ENCODE measurements at places on chromosomes 11 and 22.

GRCh38 chr11:102288725-102289083 is 28.6 kb upstream of the BIRC3 start:
- DNase-seq = no peak

- DNase-seq = no peak
Measured at GRCh38 chr11:61120706-61121191, 18.5 kb downstream of the CD5 start.

DNA sequence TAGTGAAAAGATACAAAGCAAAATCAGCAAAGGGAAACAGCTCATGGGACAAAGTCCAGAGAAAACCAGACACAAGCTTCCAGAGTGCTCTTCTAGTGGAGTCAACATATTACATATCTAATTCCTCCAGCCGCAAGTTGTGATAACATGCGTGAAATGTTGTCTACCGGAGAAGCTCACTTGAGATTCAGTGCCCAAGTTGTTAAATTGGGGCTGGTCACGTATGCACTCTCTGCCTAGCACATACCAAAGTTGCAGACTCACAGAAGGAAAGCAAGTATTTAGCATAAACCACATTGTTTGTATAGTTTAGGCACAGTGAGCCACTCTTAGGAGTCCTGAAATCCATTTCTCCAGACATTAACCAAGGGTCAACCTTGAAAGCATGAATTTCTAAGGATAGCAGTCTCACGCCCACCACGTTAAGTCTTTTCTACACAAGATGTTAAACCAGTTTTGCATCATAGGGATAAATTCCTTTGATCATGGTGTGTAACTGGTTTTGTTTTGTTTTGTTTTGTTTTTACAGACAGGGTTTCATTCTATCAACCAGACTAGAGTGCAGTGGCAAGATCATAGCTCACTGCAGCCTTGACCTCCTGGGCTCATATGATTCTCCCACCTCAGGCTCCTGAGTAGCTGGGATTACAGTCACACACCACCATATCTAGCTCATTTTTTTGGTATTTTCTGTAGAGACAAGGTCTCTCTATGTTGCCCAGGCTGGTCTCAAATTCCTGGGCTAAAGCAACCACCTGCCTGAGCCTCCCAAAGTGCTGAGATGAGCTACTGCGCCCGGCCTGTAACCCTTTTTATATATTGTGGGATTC is 39.5 kb upstream of the EP300 start:
- DNase-seq = no peak

- no peak for DNase-seq
Measured at GRCh38 chr11:68338051-68338780, 25.8 kb downstream of the LRP5 start.

- no peak for DNase-seq
Measured at GRCh38 chr22:46019351-46019750, 42.4 kb upstream of the WNT7B start.

DNA sequence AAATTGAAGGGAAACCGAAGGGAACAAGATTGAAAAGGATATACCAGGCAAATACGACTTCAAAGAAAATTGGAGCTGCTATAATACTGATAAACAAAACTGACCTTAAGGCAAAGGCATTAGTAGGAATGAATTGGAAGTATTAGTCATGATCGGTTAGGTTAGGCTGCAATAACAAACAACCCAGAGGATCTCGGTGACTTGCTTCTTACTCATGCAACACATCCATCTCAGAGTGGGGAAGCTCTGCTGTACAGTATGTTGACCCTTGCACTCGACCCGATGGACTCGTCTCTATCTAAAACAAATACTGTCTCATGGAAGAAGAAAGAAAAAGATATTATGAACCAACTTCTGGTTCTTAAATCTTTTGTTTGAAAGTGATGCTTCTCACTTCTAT is 42.3 kb downstream of the SPATA19 start:
- DNase-seq = no peak

GRCh38 chr22:41382098-41382578 is 396 bp downstream of the TEF start:
- peak; percentile 57 for DNase-seq

DNA sequence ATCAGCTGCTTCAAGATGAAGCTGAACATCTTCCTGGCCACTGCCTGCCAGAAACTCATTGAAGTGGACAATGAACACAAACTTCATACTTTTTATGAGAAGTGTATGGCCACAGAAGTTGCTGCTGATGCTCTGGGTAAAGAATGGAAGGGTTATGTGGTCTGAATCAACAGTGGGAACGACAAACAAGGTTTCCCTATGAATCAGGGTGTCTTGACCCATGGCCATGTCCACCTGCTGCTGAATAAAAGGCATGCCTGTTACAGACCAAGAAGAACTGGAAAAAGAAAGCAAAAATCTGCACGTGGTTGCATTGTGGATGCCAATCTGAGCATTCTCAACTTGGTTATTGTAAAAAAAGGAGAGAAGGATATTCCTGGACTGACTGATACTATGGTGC is 22.2 kb upstream of the BIRC3 start:
- DNase-seq = no peak

GRCh38 chr22:42892156-42892555 is 35.1 kb upstream of the ARFGAP3 start:
- DNase-seq = no peak

DNA sequence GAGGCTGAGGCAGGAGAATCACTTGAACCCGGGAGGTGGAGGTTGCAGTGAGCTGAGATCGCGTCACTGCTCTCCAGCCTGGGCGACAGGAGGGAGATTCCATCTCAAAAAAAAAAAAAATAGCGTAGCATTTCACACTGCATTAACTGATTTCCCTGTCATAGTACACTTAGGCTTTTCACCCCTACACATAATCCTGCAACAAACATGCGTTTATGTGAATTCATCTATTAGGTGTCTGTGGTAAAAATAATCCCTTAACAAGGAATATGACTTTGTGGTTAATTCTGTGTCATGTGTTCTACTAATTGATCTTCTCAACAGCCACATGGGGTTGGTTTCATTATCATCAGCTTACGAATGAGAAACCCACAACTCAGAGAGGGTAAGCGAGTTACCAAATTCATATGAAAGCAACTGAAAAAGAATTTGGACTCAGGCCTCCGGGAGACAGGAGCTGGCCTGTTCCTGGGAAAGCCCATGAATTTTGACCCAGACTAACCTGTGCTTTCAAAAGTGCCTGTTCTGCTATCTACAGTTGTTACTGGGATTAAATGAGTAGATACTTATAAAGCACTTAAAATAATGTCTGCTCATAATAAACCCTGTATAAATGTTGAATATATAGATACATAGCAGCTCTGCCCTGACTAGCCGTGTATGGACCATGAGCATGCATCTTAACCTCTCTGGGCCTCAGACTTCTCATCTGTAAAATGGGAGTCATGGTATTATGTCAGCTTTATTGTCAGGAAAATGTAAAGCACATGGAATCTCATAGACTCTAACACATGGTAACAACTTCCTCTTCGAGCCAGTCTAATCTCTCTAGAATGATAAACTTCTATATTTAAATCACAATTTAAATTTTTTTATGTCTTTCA is 36.6 kb downstream of the KCNJ1 start:
- no peak for DNase-seq

DNA sequence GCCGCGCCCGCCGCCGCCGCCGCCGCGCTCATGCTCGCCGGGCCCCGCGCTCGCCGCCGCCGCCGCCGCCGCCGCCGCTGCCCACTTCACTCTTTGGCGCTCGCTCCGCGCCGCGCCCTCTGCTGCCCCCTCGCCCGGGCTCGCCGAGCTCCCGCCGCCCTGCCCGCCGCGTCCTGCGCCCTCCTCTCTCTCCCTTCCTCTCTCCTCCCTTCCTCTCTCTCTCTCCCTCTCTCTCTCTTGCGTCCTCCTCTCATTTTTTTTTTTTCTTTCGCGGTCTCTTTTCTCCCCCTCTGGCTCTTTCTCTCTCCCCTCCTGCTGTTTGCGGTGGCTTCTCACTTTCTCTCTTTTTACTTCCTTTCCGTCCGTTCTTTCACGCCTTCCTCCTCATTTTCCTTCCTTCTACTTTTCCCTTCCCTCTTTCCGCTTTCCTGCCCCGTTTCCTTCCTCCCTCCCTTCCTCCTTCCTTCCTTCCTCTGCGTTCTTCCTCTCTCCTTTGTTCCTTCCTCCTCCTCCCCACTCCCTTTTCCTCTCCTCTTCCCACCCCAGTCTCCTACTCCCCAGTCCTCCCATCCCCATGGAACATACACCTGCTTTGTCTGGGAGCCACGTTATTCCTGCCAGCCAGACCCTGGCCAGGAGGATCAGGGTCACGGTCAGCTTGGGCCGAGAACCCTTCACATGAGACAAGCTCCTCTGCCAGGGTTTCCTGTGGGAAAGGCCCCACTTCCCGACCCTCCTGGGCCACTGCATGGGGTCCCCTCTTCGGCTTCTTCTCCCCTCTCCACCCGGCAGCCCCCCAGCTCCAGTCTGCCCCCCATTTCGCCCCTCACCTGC is 19.3 kb upstream of the SHISAL1 start:
- no peak for DNase-seq

- DNase-seq = no peak
Measured at GRCh38 chr22:46754110-46754799, 8.2 kb upstream of the TBC1D22A start.

DNA sequence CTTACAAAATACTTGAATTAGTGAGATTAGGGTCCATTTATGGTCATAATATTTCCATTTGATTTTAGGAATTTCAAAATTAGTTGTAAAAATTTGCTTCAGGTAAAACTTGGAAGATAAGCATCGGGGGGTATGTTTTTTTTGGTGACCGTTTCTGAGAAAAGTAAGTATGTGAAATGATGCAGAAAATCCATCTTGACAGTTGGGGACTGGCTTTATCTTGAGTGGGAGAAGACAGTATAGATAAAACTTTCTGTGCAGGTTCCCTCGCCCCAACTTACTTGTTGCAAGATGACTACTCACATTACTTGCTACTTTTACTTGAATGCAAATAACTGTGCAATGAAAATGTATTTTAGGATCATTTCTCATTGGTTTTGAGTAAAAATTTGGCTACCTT is 49.5 kb downstream of the DNAJC24 start:
- DNase-seq = no peak

GRCh38 chr11:12331239-12331874 is 46.0 kb upstream of the PARVA start:
- peak; percentile 41 for DNase-seq

DNA sequence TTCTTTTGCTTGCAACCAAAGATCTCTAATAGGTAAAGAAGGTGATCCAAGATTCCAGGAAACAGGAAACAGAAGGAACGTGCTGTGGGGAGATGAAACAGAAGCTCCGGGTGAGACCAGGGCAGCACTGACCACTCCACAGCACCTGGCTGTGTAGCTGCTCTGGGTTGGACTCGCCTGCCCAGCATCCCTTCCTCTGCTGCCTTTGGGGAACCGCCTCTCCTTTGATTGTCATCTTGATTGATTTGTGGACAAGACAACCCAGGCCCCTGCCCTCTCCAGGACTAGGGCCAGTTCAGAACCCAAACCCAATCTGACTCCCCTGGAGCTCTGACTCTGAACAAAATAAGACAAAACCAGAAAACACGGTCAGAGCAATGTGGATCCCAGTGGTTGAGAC is 14.7 kb upstream of the APOBEC3A start:
- DNase-seq = no peak

DNA sequence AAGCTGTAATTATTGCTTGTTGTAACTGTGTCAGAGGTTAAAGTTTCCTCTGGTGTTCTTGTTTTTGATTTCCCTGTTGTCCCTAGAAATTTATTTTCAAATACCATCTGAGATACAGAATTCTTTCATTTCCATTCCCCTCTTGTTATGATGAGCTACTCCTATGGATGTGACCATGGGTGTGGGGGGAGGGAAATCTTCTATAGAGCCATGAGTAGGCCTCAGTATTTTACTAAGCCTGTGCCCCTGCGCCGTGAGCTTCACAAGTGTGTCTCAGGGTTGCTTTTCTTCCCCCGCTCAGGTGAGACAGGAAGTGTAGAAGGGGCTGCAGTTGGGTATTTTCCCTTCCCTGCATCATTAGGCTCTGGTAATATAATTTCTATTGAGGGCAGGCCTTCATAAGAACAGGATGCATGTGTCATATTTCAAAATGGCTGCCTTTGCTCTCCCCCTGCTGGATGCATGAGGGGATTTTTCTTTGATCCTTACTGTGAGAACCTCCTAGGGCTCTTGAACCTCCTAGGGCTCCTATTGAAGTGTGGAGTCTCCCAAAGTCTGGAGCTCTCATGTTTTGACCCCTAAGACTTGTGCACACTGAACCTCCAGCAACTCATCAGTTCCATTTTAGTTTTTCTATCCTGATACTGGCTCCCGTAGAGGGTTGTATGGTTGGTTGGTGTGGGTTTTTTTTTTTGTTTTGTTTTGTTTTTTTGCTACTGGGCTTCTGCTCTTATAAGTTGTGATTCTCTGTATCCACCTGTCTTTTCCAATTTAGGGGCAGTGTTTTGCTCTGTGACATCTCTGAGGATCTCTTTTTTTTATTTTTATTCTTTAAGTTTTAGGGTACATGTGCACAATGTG is 658.2 kb downstream of the NTM start:
- no peak for DNase-seq

- no peak for DNase-seq
Measured at GRCh38 chr11:15341587-15341986, 226.9 kb downstream of the INSC start.

DNA sequence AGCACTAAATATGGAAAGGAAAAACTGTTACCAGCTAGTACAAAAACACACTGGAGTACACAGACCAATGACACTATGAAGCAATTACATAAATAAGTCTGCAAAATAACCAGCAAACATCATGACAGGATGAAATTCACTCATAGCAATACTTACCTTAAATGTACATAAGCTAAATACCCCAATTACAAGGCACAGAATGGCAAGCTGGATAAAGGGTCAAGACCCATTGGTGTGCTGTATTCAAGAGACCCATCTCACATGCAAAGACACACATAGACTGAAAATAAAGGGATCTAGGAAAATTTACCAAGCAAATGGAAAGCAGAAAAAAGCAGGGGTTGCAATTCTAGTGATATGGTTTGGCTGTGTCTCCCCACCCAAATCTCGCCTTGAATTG is 44.0 kb upstream of the CALCA start:
- DNase-seq = no peak

- DNase-seq = no peak
Measured at GRCh38 chr22:46448333-46448732, 89.1 kb downstream of the CELSR1 start.

DNA sequence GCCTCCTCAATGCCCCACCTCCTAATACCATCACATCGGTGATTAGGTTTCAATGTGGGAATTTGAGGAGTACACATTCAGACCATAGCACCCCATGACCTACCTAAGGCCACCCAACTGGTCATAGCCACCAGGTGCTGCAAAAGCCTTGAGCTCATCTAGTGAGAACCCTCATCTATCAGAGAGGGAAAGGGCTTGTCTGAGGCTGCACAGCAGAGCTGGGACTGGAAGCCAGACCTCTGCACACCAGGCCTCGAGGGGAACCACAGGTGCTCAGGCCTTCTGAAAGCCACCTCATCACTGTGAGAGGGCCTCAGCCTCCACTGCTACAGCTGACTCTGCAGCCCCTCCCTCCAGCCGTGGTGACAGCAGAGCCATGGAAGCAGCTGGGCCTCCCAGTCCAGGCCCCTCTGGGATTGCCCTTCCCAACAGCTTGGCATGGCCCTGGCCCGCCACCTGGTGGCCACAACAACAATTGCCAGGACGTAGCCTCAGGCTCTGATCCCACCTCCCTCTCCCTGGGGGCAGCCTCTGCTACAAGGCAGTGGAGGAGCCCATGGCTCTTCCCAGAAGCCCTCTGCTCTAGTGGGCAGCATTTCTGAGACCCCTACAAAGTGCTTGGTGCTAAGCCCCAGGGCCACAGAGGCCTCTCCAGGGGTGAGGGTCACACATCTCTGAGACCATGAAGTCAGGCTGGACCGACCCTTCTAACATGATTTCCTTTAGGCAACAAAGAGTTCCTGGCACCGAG is 41.0 kb upstream of the PRDM11 start:
- peak; percentile 21 for DNase-seq

- DNase-seq = no peak
Measured at GRCh38 chr11:131465746-131466145, 95.3 kb downstream of the NTM start.
